Astrocyte (in vitro differentiated cells and primary cell): ENCODE measurements at places on chromosomes 11 and 22.

GRCh38 chr22:37267661-37268413, 14.5 kb upstream of the CYTH4 start:
- no peak for DNase-seq

- DNase-seq: no peak
These were observed 20.6 kb upstream of the DAGLA start for GRCh38 chr11:61659413-61660196.

DNA sequence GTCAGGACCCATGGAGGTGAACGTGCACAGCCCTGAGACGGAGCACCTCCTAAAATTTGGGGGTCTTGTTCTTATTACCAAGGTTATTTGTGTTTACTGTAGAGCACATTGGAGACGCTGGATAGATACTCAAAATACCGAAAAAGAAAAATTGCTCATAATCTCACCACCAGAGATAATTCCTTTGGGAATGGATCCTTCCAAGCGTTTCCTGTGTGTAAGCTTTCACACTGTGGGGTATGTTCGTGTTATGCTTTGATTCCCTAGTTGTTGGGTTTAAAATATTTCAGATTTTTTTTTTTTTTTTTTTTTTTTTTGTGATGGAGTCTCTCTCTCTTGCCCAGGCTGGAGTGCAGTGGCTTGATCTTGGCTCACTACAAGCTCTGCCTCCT, 14.1 kb upstream of the MRGPRD start:
- no peak for DNase-seq

DNA sequence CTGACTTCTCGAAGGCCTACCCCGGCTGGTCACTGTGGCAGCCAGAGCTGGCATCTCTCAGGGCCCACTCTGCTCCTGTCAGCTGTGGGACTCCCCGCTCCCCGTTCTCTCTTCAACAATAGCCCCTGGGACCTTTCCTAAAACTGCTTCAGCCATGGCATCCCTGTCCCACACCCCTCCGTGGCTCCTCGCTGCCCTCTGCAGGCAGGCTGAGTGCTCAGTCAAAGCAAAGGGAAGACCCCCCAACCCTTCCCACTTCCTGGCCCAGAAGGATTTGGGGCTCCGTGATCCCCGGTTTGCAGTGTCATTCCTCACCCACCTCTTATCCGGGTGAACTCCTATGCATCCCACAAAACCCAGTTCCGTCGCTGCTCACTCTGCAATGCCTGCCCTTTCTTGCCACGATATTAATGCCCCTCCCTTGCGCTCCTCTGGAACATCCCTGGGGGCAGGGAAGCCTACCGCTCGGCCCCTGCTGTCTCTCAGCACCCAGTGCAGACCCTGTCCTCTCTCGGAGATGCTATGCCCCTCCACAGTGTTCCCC, 1.6 kb upstream of the TH start:
- no peak for DNase-seq

DNA sequence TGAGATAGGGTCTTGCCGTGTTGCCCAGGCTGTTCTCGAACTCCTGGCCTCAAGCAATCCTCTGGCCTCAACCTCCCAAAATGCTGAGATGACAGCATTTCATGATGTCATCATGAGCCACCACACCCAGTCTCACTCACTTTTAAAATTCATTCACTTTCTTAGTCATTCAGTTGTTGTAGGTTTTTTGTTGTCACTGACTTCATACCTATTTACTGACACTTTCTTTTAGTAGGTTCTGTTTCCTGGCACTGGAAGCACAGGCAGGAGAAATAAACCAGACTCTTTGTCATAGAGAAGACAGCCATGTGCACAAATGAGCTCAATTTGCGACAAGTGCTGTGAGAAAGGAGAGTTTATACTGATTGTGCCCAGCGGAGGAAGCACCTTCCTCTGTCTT, 10.5 kb downstream of the ART5 start:
- no peak for DNase-seq

DNA sequence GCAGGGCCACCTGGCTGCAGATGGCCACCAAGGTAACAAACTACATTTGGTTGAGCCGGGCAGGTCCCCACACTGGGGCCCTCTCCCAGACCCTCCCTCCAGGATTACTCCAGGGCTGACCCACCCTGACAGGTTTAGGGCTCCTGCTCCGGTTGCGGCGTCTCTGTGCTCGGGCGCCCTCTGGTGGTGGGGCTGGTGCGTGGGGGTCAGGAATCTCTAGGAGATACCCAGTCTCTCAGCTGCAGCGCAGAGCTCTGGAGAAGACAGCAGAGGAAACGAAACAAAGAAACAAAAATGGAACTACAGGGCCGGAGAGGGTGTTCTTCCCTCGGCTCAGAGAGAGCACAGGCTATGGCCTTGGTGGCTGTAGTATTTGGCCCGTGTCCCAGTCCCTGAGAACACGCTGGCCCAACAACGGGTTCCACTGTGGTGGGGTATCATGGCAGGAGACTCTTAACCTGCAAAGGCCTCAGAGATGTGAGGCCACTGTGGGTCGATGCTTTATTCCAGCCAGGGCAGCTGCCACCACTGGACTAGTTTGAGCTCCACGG, 2.4 kb downstream of the C11orf96 start:
- no peak for DNase-seq

- no peak for DNase-seq
These were observed 22.3 kb downstream of the ARHGAP1 start for GRCh38 chr11:46677991-46678740.

- DNase-seq: no peak
These were observed 14.8 kb downstream of the FRMD8 start for GRCh38 chr11:65401073-65401802.

DNA sequence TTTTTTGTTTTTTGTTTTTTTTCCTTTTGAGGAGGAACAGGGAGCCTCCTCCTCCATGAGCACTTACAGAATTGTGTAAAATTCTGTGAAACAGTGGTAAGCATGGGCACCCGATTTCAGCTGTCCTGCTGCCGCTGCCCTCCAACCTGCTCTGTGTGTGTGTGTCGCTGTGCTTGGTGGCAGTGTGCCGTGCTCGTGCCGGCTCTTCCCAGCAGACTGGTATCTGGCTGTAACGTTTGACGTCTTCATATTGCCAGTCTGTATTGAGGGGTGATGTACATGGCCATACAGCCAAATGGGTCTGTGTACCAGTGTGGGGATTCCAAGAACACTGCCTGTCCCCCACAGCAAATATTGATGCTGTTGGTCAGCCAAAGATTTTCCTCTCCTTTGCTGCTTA, 97.1 kb downstream of the CWC15 start:
- no peak for DNase-seq

- DNase-seq: no peak
These were observed 7.3 kb downstream of the PDGFB start for GRCh38 chr22:39237318-39238100.

GRCh38 chr11:6328321-6328720, 8.0 kb upstream of the CAVIN3 start:
- DNase-seq: peak; percentile 55

DNA sequence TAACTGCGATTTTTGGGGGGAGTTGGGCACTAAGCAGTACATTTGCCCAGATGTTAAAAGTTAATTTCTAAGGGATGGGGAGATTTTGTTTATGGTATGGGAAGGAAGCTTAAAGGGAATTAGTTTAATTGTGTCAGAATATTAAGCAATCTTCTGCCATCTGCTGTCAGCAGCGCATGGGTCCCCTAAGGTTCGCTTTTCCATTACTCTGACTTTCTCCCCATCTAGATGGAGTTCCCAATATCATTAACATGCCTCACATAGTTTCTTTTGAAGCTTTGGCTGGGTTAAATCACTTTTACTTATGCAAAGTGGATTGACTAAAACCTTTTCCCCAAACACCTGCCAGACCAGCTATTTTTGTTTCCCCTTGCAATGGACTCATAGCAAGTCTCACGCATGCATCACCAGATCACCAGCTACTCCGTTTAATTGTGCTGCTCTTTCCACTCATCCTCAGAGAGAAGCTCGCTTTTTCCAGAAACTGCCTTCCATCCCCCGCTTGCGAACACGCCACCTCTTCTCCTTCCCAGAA, 172.7 kb downstream of the FAT3 start:
- DNase-seq: no peak

- no peak for DNase-seq
These were observed 66.1 kb downstream of the RBMXL2 start for GRCh38 chr11:7154881-7155361.

GRCh38 chr11:15586741-15587473, 472.2 kb downstream of the INSC start:
- DNase-seq: no peak

GRCh38 chr11:36365907-36366306, 69.8 kb downstream of the PRR5L start:
- DNase-seq: no peak

DNA sequence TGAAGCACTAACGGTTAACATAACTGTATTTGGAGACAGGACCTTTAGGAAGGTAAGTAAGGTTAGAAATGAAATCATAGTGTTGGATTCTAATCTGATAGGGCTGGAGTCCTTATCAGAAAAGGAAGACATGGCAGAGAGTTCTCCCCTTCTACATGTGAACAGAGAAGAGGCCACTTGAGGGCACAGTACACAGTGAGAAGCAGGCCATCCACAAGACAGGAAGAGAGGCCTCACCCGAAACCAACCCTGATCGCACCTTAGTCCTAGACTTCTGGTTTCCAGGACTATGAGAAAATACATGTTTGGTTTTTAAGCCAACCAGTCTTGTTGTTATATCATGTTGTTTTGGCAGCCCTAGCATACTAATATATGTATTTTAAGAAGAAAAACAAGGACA, 170.0 kb downstream of the LRRC4C start:
- DNase-seq: no peak

DNA sequence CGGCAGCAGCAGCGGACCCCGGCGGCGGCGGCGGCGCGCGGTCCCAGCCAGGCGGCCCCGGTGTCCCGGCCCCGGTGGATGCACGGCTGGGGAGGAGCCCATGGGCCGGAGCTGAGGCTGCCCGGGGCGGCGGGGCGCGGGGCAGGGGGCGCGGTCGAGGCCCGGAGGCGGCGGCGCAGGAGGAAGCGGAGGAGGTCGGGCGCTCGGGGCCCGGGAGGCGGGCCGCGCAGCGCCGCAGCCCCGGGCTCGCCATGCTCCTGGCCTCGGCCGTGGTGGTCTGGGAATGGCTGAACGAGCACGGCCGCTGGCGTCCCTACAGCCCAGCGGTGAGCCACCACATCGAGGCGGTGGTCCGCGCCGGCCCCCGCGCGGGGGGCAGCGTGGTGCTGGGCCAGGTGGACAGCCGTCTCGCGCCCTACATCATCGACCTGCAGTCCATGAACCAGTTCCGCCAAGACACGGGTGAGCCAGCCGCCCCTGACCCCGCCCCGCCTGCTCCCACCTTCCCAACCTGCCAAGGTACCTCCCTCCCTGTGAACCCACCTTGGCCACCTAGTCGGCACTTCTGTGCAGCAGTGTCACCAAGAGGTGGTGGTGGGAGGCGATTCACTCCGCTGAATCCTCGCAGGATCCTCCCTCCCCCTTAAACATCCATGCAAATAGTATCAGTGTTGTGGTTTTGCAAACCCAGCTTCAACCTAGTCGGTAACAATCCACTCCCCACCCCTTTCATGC, 580 bp downstream of the DTX4 start:
- DNase-seq: no peak

- DNase-seq: peak; percentile 71
These were observed 4.0 kb downstream of the MICAL2 start for GRCh38 chr11:12114193-12115033.

DNA sequence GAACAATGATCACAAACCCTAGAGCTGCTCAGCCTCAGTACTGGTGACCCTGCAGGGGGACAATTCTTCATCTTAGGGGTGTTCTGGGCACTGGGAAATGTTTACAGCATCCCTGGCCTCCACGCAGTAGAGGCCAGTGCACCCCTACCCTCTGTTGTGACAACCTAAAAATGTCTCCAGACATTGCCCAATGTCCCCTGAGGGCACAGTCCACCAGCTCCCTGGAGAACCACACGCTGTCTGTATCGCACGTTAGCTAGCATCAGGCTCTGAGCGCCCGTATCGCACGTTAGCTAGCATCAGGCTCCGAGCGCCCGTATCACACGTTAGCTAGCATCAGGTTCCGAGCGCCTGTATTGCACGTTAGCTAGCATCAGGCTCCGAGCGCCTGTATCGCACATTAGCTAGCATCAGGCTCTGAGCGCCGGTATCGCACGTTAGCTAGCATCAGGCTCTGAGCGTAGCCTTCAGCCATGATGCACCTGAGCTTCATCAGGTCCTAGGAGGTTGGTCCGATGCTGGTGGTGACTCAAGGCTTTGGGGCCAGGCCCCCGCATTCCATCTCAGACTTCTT, 111.1 kb upstream of the ANO1 start:
- no peak for DNase-seq

GRCh38 chr11:118623269-118623655, 15.8 kb downstream of the PHLDB1 start:
- DNase-seq: peak; percentile 50

DNA sequence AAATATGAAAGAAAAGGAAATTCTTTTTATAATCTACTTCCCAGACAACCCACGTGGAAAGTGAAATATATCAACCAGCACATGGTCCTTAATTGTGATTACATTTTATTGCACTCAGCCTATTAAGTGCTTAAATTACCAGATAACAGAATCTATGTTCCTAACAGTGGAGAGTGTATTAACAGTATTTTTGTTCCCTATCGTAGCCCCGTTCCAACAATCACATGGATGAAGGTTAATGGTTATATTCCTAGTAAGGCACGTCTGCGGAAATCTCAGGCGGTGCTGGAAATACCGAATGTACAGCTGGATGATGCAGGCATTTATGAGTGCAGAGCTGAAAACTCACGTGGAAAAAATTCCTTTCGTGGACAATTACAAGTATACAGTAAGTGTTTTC, 626.1 kb upstream of the ARHGAP42 start:
- DNase-seq: no peak

GRCh38 chr11:123430721-123431497, 840 bp downstream of the GRAMD1B start:
- DNase-seq: peak; percentile 36

GRCh38 chr22:29396126-29396525, 7.8 kb upstream of the AP1B1 start:
- DNase-seq: no peak

GRCh38 chr22:45966895-45967365, 10.0 kb downstream of the WNT7B start:
- no peak for DNase-seq
